ENCODE measurements at places on chromosomes 4 and X.

GRCh38 chr4:22062676-22063075 is 114.1 kb upstream of the KCNIP4 start:
- no peak for DNase-seq

GRCh38 chrX:28638775-28639174 is 51.5 kb downstream of the IL1RAPL1 start:
- DNase-seq, result no peak

DNA sequence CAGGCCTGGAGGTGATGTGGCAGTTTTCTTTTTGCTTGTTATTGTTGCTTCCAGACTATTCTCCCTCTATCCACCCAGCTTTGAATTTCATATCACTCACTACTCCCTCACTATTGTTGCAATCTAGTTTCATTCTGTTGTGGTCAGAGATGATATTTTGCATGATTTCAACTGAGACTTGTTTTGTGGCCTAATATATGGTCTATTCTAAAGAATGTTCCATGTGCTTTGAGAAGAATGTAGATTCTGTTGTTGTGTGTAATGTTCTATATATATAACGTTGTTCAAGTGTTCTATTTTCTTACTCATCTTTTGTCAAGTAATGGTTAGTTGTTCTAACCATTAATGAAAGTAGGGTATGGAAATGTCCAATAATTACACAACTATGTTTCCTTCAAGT is 59.0 kb downstream of the THOC2 start:
- no peak for DNase-seq

GRCh38 chrX:18620349-18620748 is 51.6 kb downstream of the RS1 start:
- DNase-seq, result no peak

GRCh38 chr4:169383724-169384123 is 113.0 kb upstream of the SH3RF1 start:
- DNase-seq, result no peak

DNA sequence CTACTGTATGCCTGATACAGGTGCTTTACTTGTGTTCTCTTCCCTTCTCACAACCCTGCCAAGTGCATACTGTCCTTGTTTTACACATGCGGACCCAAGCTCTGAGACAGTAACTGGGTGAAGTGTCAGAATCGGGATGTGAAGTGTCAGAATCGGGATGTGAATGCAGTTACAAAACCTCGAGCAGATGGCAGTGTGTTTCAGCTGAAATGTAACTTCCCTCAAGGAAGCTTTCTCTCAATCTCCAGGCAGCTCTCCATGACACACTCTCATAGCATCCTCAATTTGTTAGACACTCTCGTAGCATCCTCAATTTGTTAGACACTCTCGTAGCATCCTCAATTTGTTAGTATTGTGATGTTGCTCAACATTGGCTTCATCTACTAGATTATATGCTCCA is 1.1 kb upstream of the HPSE start:
- DNase-seq, result no peak

- peak; percentile 28 for DNase-seq
Observed at GRCh38 chrX:129693354-129693753, 38.6 kb upstream of the APLN start.

- DNase-seq, result no peak
Observed at GRCh38 chr4:159107203-159107925, 4.5 kb downstream of the RAPGEF2 start.

DNA sequence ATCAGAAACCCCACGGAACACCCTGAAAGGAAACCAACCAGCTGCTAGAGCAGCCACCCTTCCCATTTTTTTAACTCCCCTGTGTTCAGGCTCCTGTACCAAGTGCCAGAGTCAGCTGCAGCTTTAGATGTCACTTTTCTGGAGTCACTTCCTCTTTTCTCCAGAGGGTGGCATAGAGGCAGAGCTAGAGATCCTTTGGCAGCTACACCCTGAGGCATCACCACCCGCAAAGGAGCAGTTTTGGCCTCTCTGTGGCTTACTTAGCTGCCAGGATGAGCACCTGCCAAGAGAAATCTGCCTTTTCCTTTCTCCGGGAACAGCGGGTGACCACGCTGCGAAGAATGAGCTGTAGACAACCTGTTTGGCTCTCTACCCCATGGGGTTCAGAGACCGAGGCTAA is 58.0 kb upstream of the CHRDL1 start:
- no peak for DNase-seq

- no peak for DNase-seq
Observed at GRCh38 chr4:119068529-119068962, 67.1 kb upstream of the MYOZ2 start.

DNA sequence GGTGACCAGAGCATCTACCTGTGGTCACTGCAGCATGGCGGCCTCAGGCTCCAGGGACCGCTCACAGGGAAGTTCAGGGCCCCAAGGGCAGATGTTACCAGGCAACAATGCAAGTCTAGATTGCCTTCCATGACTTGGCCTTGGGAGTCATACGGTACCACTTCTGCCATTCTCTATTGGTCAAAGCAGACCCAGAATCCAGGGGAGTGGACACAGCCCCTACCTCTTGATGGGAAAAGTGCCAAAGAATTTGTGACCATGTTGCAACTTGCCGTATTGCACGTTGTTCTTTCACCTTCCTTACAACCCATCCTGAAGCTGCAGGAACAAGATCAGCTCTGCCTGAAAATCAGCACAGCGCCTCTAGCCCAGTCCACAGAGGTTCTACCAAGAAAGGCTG is 111.1 kb downstream of the IRF2 start:
- DNase-seq, result no peak

DNA sequence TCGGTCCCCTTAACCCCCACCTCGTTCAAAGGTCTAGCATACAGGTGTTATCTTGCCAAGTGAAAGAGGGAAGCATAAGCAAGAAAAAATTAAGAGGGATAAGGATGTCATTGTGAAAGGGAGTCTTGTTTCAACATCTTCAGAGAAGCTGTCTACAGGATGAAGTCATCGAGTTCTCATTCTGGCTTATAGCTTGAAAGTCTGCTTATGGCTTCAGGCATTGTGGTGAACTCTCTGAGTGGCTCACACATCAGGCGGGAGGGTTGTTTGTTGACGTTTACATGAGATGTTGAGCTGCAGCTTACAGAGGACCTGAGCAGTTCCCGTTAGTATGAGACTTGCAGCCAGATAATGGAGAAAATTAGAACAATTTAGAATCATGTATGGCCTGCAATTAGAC is 16.6 kb downstream of the MAGEA9B start:
- DNase-seq, result no peak

DNA sequence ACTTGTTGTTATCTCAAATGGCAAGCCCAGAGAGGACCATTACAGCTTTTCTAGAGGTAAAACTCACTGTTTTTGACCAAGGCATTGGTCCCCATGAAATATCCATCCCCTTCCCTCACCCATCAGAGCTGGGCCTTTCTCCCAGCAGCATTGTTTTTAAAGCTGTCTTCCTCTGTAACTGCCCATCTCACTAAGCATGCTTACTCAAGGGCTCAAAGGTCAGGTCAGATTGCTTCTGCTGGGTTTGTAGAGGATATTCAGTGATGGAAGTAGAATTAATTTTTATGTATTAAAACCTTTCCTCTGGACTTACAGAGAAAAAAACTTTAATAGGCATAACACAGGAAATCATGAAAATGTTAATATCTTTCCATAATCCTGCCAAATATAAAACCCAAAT is 11.1 kb downstream of the TEX13A start:
- DNase-seq, result no peak

- no peak for DNase-seq
Observed at GRCh38 chrX:49233887-49234555, 881 bp upstream of the CACNA1F start.

DNA sequence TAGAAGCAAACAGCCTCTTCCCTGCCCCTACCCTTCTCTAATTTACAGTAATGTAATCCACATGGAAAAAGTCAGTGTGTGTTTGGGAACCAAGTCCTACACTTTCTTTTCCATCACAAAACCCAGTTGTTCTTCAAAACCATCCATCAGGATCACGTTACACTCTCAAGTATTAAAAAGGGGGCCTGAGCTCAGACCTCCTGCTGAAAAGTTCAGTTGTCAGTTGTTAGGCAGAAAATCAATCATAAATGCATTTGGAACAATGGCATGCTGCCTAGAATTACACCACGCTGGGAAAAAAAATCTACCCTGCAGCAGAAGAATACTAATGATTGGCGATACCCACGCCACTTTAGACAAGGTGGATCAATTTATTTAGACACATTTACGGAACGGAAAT is 236.5 kb downstream of the PARM1 start:
- DNase-seq, result no peak

DNA sequence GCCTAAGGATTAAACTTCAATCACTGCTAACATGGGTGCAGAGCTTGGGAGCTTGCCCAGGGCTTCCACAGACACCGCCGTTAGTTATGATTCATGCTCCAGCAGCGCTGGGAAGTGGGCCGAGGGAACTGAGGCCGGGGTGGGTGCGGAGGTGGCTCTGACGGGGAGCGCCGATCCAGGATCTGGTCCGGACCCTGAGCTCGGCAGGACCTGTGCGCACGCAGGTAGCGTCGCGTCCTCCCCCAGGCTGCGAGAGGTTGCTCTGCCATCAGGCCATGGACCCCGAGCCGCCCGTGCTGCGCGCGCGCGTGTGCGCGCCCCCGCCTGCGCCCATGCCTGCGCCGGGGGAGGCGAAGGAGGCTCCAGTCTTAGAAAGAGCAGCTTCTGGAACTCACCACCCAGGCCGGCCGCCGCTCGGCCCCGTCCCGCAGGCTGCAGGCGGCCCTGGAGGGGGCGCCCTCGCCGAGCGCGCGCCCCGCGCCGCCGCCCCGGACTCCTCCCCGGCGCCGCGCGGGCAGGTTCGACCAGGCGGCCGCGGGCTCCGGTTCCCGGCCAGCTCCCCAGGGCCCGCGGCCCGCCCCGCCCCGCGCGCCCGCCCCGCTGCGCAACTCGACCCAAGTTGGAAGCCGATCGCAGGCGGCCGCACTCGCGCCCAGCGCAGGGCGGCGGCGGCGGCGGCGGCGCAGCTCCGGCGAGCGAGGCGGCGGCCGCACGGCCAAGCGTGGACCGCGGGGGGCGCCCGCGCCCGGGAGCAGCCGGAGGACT is 732 bp upstream of the ADRA2C start:
- DNase-seq, result no peak
